NT2/D1 (cell line): ENCODE measurements at places on chromosomes 11 and 22.

- DNase-seq, result no peak
Observed at GRCh38 chr11:112511911-112512310, 251.3 kb upstream of the PLET1 start.

GRCh38 chr11:78857688-78858087, 283.0 kb upstream of the NARS2 start:
- DNase-seq, result no peak

GRCh38 chr11:123181075-123181474, 14.0 kb downstream of the CLMP start:
- no peak for DNase-seq

- DNase-seq, result no peak
Observed at GRCh38 chr11:73228268-73229134, 10.4 kb downstream of the P2RY2 start.

- DNase-seq, result no peak
Observed at GRCh38 chr22:19546680-19547079, 22.5 kb upstream of the CLDN5 start.

GRCh38 chr22:19065929-19066328, 56.3 kb downstream of the DGCR2 start:
- DNase-seq, result no peak

- DNase-seq, result no peak
Observed at GRCh38 chr11:77446911-77447629, 26.8 kb downstream of the PAK1 start.

GRCh38 chr11:45921561-45922424, 663 bp upstream of the LARGE2 start:
- DNase-seq, result no peak

GRCh38 chr11:69010361-69010891, 2.6 kb downstream of the MRGPRF start:
- no peak for DNase-seq
